ENCODE measurements at places on chromosomes 7 and 10.

DNA sequence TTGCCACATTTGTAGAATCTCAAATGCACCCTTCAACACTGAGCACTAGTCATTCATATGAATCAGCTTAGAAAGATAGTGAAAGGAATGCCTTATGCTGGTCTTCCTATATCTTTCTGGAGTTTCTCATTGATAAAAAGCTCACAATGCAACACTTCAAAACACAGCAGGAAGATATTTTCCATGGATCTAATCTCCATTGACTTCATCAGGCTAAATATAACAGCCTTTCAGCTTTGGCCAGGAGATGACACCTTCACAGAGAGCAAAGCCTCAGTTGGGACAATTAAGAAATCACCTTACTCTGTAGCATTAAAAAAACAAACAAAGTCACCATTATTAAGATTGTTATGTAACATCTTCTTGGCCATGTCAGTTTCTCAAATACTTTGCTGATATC is 6.7 kb downstream of the NRP1 start:
- no peak for DNase-seq

DNA sequence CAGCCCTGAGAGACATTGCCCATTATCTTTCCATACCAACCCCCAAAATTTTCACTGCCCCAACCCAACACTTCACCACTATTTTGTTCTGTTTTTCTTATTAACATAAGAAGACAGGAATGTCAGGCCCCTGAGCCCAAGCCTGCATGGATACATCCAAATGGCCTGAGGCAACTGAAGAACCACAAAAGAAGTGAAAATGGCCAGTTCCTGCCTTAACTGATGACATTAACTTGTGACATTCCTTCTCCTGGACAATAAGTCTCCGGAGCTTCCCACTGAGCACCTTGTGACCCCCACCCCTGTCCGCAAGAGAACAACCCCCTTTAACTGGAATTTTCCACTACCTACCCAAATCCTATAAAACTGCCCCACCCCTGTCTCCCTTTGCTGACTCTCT is 1076.4 kb upstream of the GHITM start:
- no peak for DNase-seq

GRCh38 chr7:88775838-88776237 is 16.3 kb downstream of the ZNF804B start:
- DNase-seq = no peak

GRCh38 chr10:86217371-86218080 is 149.1 kb downstream of the GRID1 start:
- DNase-seq = no peak

- no peak for DNase-seq
These were observed 28.5 kb downstream of the PIP4K2A start for GRCh38 chr10:22685926-22686325.

DNA sequence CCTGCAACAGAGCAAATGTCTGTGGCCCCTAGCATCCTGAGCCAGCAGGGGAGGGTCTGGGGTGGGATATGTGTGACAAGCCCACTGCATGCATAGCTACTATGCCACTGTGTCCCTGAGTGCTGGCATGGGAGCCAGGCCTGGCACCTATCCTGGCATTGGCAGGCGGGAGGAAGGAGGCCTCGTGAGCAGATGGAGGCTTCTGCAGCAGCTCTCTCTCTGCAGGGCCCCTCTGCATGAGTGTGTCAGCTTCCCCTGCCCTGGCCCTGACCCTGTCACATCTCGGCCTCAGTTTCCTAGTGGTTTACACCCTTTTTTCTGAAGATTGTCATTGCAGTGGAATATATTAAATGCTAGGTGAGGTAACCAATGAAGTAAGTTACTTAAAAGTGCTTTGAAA is 13.1 kb upstream of the IMPDH1 start:
- DNase-seq = no peak

GRCh38 chr10:64040781-64041180 is 519.6 kb downstream of the REEP3 start:
- DNase-seq = no peak

- no peak for DNase-seq
These were observed 53.9 kb downstream of the WIPF3 start for GRCh38 chr7:29860186-29860585.

DNA sequence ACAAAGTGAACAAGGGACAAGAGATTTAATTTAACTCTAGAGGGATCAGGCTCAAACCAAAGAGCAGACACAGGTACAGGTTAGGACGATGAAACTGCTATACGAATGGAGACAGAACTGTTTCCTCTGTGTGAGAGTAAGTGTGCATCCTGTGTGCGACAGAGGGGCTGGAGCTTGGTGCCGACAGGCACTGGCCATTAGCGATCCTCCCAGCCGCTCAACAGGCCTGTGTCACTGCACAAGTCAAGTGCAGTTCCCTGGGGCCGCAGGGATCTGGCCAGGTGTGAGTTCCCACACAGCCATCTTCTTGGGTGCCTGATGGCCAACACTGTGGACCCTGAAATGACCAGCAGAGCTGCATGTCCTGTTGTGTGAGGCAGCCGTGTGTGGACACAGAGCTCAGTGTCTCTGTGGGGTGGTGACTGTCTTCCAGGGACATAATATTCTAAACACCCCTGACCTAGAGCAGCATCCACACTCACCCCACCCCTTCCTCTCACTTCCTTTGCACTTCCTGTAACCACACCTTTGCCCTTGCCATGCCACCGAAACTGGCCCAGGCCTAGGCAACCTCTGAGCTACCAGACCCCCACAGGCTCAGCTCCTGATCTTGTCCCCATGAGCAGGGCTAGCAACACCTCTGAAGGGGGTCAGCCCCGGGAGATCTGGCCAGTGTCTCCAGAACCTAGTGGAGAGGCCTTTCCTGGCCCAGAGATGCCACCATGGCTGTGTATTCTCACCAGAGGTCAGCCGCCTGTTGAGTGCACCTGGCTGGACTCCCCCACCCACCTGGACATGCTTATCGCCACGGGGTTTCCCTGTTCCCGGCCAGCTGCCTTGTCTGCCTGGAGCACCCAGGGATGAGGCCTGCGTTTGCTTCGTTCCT is 11.7 kb upstream of the TBRG4 start:
- DNase-seq = no peak

All from stimulated activated CD8-positive, alpha-beta memory T cell treated with anti-CD3 and anti-CD28 coated beads, Interleukin-4, amount 100 ng/mL, for 48 hours (primary cell).